ENCODE measurements at places on chromosomes 11 and 22.

- DNase-seq = no peak
These were observed 89.2 kb downstream of the PLEKHA7 start for GRCh38 chr11:16924826-16925560.

DNA sequence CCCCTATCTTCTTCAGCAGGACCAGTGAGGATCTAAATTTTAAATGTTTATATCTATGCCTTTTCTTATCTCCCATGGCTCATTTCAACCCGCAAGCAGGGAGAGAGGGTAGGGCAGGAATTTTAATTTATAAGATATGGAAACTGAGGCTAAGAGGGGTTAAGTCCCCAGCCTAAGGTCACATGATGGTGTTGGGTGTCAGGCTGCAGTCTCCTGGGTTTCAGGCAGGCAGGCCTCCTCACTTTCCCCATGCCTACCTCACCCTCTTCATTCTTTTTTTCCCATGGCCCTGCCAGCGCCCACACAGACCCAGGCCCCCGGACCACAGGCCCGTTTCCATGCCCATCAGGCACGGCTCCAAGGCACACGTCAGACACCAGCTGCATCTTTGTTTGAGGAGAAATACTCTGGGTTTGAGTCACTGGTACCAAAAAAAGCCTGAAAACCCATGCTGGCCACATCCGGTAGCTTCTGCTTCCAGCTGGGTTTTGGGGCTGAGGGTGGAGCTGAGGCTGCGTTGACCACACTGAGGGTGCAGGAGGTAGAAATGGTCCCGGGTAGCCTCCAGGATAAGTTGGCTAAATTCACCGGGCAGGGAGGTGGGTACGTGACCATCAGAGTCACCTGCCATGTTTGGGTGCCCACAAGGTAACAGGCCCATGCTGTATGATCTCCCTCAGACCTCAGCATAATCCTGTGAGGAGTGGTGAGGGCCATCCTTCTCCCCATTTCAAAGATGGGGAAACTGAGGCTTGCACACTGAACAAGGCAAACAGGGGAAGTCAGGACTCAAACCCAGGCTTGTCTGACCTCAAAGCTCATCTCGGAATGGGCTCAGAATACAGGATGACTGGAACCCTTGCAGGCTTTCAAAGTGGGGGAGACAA is 7.5 kb downstream of the CRYBB1 start:
- DNase-seq = no peak

- no peak for DNase-seq
These were observed 186.8 kb downstream of the SOX6 start for GRCh38 chr11:16169541-16169940.

- DNase-seq = no peak
These were observed 52.5 kb upstream of the PRSS23 start for GRCh38 chr11:86747801-86748200.

DNA sequence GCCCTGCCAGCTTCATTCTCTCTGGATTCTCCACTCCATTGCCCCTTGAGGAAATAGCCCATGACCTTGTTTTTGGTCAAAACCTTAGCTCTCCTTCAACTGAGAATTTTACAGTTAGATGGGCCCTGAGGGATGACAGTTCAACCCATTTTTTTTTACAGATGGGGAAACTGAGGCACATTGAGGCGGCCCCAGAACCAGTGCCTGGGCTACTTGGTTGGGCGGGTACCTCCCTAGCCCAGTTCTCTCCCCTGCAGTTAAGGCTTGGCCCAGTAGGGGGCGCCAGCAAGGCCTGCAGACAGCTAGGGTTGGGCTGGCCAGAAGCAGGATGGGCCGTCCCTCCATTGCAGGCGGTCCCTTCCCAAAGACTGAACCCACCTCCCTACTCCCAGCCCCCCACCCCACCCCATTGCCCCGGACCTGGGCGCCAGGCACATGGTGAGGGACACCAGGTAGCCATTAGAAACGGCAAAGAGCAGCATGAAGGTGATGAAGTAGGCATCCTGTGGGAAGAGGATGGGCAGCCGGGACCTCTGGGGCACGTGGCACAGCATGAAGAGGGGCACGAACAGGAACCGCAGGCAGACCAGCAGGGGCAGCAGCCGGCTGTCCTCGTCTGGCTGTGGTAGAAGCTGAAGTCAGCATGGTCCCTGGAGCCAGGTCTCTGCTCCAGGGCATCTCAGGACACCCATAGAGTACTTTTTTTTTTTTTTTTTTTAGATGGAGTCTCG is 7.6 kb downstream of the SLC29A2 start:
- no peak for DNase-seq

DNA sequence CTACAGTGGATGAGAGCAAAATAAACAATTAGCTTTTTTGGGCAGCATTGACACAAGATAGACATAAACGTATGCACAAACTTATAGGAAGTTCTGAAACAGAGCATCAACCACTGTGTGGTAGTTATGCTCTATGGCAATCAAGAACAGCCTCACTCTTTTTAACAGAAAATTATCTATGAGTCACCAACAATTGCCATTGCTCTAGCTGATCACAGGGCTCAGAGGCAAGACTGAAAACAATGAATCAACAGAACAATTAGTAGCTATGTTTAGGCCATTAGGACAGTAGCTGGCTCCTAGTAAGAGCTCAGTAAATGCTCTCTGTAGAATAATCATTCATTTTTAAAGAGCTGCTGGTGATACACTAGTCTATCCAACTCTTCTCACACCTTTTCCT is 34.9 kb upstream of the PICALM start:
- DNase-seq = no peak

DNA sequence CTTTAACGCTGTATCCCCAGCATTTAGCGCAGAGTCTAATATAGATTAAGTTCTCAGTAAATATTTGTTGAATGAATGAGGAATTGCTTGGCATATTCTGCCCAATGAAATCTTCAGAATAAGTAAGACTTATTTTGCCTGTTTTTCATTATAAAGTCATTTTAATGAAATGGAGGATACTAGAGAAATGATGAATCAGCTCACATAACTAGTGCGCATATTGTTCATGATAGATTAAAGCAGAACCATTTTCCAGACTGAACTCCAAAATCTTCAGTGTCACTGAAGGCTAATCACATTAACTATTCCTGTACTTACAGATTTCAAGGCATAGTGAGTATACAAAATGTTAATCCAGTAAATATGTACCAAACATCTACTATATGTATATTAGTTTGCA is 29.6 kb downstream of the ACER3 start:
- no peak for DNase-seq

DNA sequence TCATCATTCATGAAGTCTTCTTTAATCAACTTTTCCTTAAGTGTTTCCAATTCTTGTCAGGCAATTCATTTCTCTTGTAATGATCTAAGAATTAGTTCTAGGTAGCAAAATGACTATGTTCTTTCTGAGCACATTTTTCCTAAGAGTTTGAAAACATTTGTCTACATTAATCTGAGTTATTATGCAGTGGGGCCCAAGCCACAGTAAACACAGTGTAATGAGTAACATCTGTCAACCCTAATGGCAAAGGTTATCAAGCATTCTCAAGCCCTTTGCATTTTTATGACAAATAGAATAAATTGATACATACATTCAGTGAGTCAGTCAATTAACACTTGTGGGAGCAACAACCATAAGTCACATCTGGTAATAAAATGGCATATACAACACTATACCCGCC is 106.7 kb upstream of the ZC3H12C start:
- DNase-seq = no peak

DNA sequence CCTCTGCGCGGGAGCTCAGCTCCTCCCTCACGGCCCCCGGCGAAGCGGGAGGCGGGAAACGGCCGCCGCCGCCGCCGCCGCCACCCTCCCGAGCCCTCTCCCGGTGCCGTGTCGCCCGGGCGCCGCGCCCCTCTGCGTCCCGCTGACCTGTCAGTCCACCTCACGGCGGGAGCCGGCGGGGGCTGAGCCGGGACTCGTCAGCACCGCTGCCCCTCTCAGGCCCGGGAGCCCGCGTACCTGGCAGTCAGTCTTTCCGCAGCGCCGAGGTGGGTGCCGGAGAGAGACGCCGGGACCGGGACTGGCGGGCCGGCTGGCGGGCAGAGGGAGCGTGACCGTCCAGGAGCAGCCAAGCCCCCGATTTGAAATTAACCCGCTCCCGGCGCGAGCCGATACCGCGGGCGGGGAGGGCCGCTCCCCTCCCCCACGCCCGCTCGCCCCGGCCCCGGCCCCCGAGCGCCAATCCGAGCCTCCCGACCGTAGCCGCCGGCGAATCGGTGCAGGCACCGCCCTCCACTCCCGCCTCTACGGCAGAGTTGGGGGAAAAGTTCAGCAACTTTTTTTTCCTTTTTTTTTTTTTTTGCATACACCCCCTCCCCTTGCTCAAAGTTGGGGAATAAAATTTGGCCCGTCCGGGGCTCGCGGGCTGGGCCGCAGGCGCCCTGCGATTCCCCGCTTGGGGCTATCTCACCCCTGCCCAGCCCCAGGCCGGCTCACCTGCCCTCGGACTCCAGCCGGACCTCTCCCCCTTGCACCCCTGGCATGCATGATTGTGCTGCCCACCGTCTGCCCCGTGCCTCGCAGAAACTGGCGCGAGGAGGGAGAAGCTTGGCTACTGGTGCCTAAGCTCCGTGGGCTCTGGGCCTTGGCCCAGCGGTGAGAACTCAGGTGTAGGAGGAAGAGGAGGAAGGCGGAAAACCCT is 774 bp upstream of the E2F8 start:
- DNase-seq = no peak

DNA sequence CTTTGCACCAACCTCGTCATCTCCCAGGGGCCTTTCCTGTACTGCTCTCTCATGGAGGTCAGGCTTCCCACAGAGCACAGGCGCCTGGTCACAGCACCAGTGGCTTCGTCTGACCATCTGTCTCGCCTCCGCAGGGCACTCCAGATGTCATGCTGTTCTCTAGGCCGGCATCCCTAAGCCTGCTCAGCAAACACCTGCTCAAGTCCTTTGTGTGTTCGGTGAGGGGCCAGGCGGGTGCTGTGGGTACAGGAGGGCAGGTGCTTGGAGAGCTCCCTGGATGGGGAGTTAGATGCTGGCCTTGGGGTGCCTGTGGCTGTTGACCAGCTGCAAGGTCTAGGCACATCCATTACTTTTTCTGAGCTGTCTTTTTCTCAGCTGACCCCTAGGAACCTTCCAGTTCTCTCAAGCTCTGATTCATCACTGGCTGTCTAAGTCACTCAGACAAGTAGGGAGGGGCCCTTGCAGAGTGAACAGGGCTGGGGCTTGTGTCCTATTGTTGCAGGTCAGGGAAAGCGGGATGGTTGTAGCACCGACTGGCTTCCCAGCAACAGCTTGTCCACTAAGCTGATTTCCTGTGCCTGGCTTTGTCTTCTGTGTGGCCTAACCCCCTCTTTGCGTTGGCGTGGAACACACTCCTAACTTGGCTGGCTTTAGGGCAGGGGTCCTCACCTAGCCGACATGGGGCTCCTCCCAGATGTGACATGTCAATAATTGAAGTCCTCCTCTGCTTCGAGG is 9.2 kb downstream of the CLDN5 start:
- no peak for DNase-seq

GRCh38 chr11:118126082-118126838 is 26.4 kb downstream of the SCN4B start:
- DNase-seq = no peak

DNA sequence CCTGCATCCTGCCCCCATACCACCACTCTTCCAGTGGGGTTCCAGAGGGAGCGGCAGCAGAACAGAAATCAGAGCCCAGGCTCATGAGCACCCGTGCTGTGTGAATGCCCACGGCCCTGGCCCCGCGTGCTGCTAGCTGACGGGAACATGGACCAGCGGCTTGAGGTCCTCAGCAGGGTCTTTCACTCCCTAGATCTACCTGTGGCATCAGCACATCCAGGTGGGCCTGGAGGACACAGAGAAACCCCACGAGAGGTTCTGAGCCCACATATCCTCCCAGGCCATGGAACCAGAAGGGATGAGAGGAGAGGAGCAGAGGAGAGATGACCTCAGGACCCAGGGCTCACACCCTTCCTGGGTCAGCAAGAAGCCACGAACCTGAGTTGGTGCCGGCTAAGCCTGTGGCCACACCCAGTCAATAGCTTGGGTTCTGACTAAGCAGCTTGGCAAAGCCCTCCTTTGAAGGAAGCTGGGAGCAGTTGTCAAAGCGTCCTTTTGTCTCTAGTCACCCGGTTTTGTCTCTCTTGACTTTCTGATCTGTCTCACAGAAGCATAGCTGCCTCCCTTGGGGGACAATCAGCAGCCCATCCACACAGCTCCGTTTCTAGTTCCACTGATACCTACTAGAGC is 89.3 kb upstream of the LMO1 start:
- DNase-seq = no peak

DNA sequence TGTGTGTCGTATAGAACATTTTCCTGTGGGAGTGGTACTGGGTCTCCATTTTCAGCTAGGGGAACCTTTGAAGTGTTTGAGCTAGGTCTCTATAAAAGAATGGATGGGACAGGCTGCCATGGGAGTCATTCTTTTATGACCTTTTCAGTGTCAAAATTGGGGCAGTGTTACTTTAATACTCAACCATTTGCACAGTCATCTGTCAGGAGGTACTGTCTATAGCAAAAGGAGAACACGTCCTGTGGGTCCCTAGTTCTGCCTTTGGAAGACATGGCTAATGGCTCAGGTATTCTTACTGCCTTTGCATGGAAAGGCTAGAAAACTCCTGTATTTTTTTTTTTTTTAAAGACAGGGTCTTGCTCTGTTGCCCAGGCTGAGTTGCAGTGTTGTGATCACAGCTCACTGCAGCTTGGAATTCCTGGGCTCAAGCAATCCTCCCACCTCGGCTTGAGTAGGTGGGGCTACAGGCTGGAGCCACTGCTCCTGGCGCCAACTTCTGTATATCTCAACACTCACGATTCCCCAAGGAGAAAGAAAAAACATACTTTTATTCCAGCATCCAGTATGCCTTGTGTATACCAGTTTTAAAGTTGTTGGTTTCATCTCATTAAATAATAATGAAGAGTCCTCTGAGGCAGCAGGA is 2.1 kb upstream of the ATF4 start:
- DNase-seq = no peak

GRCh38 chr11:17423533-17424310 is 35.3 kb upstream of the KCNJ11 start:
- no peak for DNase-seq

GRCh38 chr11:40281052-40281580 is 1178.3 kb downstream of the LRRC4C start:
- no peak for DNase-seq

DNA sequence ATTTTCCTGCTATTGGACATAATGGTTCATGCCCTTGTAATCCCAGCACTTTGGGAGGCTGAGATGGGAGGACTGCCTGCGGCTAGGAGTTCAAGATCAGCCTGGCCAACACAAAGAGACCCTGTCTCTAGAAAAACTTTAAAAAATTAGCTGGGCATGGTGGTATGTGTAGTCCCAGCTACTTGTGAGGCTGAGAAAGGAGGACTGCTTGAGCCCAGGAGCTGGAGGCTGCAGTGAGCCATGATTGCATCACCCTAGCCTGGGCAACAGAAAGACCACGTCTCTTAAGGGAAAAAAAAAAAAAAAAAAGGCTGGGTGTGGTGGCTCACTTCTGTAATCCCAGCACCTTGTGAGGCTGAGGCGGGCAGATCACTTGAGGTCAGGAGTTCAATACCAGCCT is 94.0 kb downstream of the APOL5 start:
- no peak for DNase-seq

DNA sequence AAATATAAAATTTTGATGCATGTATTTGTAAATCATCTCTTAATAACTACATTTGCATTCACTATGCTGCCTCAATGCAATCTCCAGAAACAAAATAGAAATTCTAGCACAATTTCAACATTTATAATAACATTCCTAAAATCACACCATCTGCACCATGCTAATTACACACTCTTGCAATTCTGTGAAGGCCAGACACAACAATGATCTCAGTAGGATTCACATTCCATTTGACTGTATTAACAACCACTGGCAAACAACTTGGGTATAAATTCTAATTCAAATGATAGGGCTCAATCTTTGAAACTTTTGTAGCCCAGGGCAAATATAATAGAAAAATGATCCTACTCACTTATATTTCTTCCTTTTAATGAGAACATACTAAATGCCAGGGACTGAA is 25.9 kb downstream of the RAB6A start:
- no peak for DNase-seq

GRCh38 chr11:33731723-33732531 is 4.3 kb downstream of the CD59 start:
- DNase-seq = no peak
